Mammary epithelial cell (primary cell): ENCODE measurements at places on chromosomes 5 and 9. TPM values are rescaled to one million over a fixed set of nuclear protein-coding genes. Genes with fewer than 3 reads are reported as not detected.

Gene C9orf153
- total RNA-seq: not detected in 2 replicates

Gene CBY3
- not detected in 2 replicates for total RNA-seq

Gene IFNB1
- total RNA-seq: not detected

Gene TRIM36
- 2.8 TPM for total RNA-seq

Gene SOX30
- total RNA-seq: not detected

Gene LAMC3
- not detected for total RNA-seq

Gene TMEM232
- 2.0 TPM for total RNA-seq

Gene IFNE
- total RNA-seq: 12.0 TPM
